Fibroblast of pulmonary artery (primary cell): ENCODE measurements at places on chromosomes 6 and 20.

- no peak for DNase-seq
These were observed 1950.9 kb upstream of the DEFB115 start for GRCh38 chr20:29306390-29307072.

GRCh38 chr20:34703424-34704176 lies 544 bp upstream of the TP53INP2 start:
- peak; percentile 37 for DNase-seq

DNA sequence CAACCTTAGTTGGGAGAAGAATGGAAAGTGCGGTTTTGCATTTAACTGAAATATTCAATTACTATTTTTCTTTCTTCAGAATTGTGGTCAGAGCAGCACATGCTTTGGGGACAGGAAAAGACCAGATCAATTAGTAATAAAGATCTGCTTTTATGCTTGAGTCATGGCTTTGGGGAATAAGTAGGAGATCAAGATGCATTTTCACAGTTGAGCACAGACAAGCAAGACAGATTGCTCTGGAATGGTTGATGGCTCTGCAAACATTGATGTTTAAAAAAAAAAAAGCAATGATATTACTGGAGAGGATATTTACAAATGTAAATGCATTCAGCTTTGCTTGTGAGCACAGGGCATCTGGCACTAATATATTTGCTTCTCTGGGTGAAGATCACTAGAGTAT lies 224.4 kb upstream of the SASH1 start:
- DNase-seq, result no peak

DNA sequence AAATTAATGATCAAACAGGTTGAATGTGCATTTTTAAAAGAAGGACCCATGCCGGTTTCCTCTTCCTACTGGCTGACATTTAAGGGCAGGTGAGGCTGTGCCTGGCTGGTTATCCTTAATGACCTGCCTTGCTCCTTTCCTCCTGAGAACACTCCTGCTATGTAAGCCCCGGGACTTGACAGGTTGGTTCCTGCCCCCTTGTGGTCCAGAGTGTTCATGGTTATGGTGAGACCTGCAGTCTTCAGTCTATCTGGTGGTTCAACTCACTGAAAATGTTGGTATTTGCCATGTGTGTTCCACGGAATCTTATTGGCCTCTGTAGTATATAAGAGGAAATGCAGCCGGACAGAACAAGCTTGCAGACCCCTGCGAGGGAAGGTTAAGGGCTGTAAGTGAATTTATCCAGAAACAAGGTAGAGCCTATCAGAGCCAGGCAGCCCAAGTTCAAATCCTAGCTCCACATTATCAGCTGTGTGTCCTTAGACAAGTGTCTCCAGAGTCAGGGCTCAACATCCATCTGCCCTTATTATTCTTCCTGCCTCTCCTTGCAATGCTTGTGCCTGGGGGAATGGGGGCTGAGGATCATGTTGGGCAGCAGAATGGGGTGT lies 5.2 kb upstream of the BPIFA3 start:
- DNase-seq, result peak; percentile 46

DNA sequence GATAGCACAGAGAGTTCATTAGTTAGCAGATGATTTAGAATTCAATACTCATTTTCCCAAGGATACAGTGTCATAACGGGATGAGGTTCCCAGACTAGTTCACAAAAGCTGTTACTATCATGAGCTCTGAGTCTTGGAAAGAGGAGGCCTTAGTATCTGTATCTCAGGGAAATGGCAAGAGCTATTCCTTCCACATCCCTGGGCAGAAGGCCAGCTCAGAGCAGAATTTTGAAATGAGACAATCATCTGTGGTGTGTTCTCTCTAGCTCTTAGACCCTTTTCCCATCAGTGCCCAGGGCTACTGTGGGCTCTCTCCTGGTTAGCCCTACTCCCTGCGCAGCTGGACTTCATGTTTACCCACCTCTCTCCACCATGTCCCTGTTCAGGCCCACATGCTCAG lies 64.5 kb downstream of the JAG1 start:
- peak; percentile 90 for DNase-seq

DNA sequence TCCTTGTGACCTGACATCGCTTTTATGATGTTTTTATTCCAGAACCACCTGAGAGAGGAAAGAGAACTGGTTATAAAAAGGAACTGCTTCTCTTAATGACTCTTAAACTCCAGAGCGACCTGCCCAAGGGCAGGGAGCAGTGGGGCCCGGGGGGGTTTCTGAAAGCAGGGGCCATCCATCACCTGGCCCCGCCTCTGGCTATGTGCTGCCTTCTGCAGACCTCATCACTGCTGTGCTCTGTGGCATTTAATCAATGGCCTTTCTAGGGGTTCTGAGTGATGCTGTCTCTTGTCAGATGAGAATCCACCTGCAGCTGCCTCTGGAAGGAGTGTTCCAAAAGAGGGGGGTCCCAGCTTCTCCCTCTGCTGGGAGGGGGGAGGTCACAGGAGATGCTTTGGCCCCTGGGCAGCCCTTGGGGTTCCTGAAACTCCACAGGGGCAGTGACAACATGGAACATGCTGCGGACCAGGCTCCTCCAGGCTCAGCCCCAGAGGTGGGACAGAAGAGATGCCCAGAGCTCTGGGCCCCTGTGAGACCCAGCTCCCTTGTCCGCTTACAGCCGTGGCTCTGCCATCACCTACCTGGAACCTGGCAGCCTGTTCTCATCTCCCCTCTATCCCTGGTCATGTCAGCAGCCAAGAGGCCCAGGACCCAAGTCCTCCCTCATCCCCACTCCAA lies 177.1 kb upstream of the SULF2 start:
- DNase-seq, result no peak

DNA sequence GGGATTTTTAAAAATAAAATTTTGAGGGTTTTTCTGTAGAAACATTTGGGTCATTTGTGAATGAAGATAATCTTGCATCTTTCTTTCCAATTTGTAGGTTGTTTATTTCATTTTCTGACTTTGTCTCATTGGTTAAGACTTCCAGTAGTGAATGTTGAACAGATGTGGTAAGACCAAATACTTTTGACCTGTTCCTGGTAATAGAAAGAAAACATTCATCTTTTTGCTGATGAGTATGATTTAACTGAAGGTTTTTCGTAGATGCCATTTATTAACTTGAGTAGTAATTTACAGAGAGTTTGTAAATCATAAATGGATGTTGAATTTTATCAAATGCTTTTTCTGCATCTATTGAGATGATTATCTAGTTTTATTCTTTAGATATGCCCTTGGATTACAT lies 416.1 kb upstream of the CITED2 start:
- no peak for DNase-seq

GRCh38 chr20:18729231-18729825 lies 84.3 kb upstream of the SCP2D1 start:
- no peak for DNase-seq
